ENCODE measurements at places on chromosomes 12 and 14.

DNA sequence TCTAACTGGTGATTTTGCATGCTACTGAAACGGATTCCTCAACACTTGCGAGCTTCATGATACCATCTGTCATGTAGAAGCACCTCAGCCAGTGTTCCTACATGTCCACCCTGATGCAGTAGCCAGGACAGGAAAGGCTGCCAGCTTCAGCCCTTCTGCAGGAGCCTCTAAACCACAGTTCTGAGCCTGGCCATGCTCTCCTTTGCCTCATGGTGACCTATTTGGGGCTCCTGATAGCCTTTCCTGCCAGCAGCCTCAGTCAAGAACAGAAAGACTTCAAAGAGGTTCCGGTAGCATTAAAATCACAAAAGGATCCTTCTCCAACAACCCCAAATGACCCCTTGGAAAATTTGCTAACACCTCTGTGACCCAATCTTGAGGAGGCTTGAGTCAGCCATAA is 96.0 kb downstream of the CNTN1 start:
- DNase-seq: no peak

GRCh38 chr14:27587103-27587502 is 989.3 kb upstream of the NOVA1 start:
- no peak for DNase-seq

DNA sequence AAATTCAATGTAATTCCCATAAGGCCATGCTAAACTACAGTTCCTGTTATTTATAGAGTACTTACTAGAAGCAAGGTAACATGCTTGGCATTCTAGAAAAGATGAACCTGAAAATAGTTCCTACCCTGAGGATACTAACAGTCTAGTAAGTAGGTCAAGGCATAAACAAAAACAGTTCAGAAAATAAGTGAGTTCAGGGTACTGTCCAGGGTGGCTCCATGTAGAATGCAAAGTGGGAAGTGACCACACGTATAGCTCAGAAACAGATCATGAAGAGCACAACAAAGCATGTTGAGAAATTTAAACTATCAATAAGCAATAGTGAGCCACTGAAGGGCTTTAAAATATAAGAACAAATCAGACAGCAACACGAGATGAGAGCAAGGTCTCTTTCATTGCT is 2.3 kb downstream of the TMED10 start:
- DNase-seq: no peak

- no peak for DNase-seq
These were observed 30.0 kb downstream of the GALNT4 start for GRCh38 chr12:89494411-89495231.

DNA sequence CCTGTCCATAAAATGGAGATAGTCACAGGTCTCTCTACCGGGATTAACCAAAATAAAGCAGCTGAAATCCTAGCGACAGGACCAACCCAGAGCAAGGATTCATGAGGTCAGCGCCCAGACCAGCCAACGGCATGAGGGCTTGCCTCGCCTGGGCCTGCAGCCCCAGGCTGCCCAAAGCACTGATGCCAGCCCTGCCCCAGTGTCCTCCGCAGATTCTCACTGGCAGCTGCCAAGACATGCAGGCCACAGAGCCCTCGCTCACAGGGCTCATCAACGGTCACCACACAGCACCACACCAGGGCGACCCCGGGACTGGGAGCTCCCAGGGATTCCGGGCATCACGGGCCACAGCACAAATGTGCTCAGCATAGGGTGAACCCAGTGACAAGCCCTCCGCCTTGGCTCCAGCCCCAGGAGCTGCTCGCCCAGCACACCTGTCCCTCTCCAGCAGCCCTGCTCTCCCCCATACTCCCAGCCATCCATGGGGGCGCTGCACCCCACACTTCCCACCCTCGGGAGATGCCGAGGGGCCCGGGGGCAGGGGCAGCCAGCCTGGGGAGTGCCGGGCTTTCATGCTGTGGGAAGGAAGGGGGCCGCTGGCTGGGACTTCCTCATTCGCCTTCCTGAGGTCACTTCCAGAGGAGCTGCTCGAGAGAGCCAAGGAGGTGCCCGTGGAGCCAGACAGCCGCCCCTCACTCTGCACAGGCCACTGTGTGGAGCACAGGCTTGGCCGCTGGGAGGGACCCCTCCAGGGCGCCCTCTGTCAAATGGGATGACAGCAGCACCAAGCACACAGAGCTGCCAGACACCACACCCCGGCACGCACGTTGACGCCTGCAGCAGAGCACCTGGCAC is 14.1 kb downstream of the RAB35 start:
- DNase-seq: no peak

GRCh38 chr14:92677087-92677668 is 71.2 kb downstream of the LGMN start:
- no peak for DNase-seq

DNA sequence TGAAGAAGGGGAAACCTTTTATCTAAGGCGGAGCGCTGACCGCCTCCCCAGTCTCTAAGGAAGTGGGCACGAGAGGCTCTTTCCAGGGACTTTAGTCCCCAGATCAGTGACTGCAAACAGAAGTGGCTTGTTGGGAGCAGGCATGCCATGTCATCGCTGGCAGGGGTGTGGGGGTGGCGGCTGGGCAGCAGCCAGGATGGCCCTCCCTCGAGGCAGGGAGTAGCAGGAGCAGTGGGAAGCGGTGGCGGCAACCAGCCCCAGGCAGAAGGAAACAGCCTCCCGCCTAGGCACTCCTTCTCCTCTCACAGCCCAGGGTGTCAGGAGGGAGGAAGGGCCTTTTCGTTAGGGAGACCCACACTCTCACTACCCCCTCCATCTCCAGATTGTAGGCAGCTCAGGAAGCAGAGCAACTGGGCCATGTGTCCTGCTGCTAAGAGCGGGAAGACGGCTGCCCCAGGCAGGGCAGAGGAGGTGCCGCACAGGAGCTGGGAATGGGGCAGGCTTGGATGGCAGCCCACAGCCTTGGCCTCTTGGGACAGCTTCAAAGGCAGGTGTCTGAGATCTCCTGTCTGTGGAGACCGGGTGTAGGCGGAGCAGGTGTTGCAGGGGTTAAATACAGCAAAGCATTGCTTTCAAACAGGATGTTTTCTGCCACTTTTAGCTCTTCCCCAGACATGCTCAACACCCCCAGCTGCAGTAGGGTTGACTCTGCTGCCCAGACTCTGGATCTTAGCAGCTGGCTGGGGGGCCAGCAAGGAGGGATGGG is 21.8 kb downstream of the VDR start:
- DNase-seq: peak; percentile 88

GRCh38 chr12:130775953-130776856 is 60.1 kb upstream of the RIMBP2 start:
- DNase-seq: peak; percentile 77

All from upper lobe of left lung (tissue), 6 donors.